Effector memory CD4-positive, alpha-beta T cell (primary cell): ENCODE measurements at places on chromosomes 3 and 15.
A peak's percentile ranks its signal among the peaks of the same experiment; 100 is the strongest.

- DNase-seq: no peak
Observed at GRCh38 chr15:41905036-41905793, 11.4 kb upstream of the SPTBN5 start.

DNA sequence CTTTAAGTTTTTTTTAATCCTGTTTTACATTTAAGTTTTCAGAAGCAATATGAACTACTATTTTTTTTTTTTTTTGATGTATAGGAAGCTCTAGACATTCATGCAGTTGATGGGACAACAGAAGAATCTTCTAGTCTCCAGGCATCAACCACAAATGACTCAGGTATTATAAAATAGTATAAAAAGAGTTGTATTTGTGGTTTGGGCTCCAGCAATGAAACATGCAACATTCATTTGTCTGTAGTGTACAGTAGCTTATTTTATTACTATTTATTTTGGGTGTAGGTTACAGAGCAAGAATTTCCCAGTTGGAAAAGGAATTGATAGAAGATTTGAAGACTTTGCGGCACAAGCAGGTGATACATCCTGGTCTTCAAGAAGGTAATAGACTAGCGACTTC, 38.6 kb downstream of the MGA start:
- DNase-seq: no peak

GRCh38 chr15:39579487-39580116, 1.3 kb upstream of the THBS1 start:
- no peak for DNase-seq

- no peak for DNase-seq
Observed at GRCh38 chr3:8278448-8278847, 223.2 kb upstream of the LMCD1 start.

- DNase-seq: no peak
Observed at GRCh38 chr15:80831606-80832224, 52.5 kb downstream of the CEMIP start.

DNA sequence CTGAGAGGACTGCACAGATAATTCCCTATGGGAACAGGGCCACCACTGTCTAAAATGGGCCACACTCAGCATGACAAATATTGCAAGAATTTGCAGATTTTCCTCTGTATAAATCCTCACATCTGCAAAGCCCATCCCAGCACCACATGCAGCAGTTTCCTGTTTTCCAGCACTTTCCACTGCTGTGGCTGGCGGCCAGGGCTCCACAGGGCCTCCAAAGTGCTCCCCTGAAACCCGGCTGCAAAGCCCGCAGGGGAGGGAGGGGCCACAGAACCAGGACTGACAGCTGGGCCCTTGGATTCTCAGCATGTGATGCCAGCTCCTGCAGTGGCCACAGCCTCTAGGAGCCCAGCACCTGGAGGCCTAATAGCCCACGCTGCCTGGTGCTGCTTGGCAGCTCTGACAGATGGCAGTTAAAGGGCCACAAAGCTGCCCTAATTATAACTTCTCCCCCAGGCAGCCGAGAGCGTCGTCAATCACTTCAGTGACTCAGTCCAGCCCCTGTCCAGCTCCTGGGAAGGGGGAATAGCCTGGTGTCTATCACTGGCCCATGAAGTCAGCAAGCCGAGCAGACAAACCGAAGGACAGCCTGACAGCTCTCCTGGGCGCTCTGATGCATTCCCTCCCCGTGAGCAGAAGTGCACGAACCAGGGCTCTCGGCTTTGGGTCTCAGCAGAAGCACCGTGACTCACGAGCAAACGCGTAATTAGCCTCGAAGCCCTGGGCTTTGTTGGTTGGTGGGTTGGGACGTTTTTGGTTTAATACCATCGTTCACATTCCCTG, 4.7 kb downstream of the LRRC15 start:
- DNase-seq: no peak

GRCh38 chr15:50911621-50912020, 3.1 kb downstream of the AP4E1 start:
- DNase-seq: no peak

- DNase-seq: no peak
Observed at GRCh38 chr3:16081661-16082060, 92.8 kb upstream of the GALNT15 start.

- no peak for DNase-seq
Observed at GRCh38 chr3:42443292-42443691, 32.9 kb upstream of the LYZL4 start.

DNA sequence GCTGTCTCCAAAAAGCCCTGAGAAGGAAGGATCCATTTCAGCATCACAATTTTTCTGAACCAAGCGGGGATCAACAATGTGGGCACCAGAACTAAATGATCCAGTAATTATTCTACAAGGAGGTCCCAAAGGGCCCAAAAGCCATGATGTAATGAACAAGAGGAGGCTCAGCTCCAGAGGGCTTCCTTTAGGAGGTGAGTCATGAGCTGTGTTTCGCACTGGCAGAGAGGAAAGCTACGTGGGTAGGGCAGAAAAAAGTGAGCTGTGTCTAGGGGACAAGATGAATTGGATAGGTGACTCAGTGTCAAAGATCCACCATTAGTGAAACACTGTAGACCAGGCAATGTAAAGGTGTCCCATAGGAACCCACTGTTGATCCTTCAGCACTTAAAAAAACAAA, 113.4 kb downstream of the RORA start:
- DNase-seq: no peak

DNA sequence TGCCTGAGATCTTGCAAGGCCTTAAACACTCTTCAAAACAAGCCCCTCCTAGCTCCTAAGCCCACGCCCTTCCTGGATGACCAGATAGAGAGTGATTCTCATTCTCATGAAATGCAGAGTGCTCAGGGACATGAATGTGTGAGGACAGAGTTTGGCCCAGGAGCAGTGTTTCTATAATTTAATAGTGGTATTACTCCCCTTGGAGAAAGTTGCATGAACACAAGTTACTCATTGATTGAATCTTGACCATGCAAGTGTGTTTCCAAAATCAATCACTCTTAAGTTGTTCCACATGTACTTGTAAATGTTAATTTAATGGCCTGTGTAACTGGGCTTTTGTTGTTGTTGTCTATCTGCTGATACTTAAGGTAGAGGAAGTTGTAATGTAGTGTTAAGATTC, 181.6 kb downstream of the ADAMTSL3 start:
- no peak for DNase-seq

- DNase-seq: no peak
Observed at GRCh38 chr3:37492977-37493471, 318.6 kb upstream of the LRRFIP2 start.

GRCh38 chr3:15102836-15103235, 3.9 kb upstream of the RBSN start:
- no peak for DNase-seq

- no peak for DNase-seq
Observed at GRCh38 chr15:35505809-35506208, 40.2 kb downstream of the DPH6 start.

GRCh38 chr3:185539934-185540333, 12.5 kb downstream of the LIPH start:
- DNase-seq: no peak

- no peak for DNase-seq
Observed at GRCh38 chr15:76149291-76149915, 89.6 kb downstream of the TMEM266 start.

DNA sequence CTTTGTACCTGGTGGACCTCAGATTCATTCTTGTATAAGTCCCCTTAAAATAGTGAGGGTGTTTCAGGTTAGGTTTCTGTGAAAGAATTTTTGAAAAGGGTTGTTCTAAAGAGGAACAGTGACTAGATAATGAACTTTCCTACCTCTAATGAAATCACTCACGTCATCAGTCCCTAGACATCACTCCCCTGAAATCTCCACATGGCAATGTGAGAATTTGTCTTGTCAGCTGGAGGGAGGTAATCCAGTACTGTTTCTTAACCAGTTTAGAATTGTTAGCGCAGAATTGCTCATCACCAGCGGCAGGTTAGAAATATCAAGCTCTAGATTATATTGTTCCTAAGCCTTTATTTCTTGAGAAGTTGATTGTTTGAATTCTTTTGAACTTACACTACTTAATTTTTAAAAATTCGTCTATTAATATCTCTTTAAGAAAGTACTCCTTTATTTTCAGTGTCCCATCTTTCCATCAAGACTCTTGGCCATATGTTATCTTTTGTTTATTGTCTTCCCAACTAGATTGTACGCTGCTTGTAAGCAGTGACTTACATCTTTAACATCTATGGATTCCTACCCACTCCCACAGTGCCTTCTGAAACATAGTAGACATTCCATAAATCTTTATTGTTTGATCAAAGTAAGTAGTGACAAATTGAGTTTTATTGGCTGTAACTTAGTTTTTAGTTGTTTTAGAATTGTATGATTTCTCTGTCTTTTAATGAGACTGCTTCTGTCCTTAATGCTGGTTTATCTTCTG, 52.8 kb downstream of the RASA2 start:
- DNase-seq: no peak

DNA sequence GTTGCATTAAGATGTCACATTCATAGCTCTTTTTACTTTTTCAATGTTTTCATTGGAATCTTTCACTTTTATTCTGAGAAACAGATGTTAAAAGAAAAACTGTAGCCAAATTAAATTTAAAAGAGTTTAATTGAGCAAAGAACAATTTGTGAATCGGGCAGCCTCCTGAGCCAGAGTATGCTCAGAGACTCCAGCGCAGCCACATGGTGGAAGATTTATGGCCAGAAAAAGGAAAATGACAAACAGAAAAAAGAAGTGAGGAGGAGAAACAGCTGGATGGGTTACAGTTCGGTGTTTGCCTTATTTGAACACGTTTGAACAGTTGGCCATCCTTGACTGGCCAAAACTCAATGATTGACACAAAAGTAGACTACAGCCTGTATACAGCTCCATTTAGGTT, 33.8 kb upstream of the RAB11A start:
- DNase-seq: no peak

DNA sequence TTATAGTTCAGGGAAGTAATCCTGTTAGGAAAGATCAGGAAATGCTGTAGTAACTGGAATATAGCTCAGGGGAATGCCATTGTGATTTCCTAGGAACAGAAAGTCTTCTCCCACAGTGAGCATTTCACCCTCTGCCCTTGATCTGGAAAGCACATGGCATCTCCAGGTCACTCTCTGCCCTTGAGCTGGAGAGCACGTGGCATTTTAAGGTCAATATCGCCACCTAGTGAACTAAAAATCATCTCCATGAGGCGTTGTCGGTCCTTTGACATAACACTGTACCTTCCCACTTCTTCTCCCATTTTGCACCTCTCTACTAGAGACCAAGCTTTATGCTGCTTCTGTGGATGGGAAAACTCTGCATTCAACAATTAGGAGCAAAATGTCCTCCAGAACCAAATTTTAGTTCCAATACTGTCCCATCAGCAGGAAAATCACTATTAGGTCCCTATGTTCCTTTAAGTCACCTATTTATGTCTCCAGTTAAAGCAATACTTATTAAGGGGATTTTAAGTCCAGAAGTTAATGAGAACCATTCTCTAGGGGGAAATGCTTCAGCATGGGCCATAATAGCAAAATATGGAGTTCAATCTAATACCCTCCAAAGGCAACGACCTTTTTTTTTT, 54.7 kb upstream of the GK5 start:
- peak; percentile 18 for DNase-seq

- DNase-seq: no peak
Observed at GRCh38 chr15:89998141-89998661, 2.9 kb upstream of the ZNF710 start.

GRCh38 chr15:89139613-89140499, 51.6 kb downstream of the ABHD2 start:
- no peak for DNase-seq

GRCh38 chr15:69606921-69607500, 154.4 kb downstream of the RPLP1 start:
- DNase-seq: no peak

- no peak for DNase-seq
Observed at GRCh38 chr3:11155341-11156025, 1.2 kb downstream of the HRH1 start.

DNA sequence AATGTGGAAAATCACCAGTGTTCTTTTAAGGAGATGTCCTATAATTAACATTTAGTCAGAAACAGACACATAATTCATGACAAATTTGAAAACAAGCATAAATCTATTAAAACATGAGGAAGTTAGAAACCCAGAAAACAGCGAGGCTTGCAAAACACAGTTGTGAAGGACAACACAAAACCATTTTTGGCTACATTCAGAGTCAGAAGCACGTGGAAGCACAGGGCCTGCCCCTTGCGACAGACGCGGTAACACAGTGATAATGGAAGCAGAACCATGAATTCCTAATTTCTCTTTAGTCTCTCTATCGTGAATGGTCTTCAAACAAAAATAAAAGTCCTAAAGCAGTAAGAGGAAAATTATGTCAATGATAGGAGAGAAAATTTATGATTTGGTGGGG, 12.2 kb downstream of the NCEH1 start:
- DNase-seq: no peak

GRCh38 chr15:92920595-92921161, 20.6 kb downstream of the CHD2 start:
- no peak for DNase-seq

- no peak for DNase-seq
Observed at GRCh38 chr3:113867506-113867905, 28.9 kb downstream of the GRAMD1C start.

DNA sequence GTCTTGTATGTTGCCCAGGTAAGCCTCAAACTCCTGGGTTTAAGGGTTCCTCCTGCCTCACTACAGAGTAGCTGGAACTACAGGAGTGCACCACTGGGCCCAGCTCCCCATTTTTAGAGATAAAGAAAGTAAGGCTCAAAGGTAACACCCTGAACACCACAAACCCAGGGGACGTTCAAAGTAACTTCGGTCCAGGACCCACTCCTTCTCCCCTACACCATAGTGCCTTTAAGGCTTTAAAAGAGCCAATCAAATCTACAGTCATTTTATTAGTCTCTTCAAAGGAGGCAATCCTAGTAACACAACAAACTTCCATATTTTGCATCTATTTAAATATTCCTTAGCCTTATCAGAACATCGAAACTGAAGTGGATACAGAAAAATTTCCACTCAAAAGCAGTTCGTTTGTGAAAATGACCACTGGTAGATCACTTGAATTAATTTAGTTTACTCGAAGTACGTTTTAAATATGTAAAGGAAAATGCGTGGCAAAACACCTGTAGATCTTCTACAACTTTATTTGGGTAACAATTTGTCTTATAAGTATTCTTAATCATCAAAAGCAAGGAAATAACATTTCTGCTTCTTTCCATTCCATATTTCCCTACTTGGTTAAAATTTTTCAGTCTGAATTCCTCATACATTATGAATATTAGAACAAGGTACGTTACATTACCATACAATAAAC, 1.8 kb downstream of the STAG1 start:
- no peak for DNase-seq

DNA sequence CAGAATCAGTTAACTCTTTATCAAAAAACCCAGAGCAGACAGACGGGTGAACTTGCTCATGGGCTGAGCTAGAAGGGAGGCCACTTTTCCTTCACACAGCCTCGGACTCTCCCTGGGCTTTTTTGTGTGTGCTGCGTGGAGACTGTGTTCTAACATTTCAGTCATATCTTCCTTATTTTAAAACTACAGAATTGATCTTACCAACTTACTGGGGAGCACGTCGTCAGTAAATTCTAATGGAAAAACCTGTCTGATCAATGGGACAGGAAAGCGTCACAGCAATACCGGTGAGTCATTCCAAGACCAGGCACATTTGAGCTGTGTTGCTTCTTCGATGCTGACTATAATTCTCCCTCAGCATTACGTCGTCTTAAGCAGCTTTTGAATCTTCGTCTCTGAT, 145.1 kb downstream of the LPP start:
- no peak for DNase-seq
